ENCODE measurements at places on chromosomes 1 and 21. TPM values are rescaled to one million over a fixed set of nuclear protein-coding genes. Genes with fewer than 3 reads are reported as not detected.

DNA sequence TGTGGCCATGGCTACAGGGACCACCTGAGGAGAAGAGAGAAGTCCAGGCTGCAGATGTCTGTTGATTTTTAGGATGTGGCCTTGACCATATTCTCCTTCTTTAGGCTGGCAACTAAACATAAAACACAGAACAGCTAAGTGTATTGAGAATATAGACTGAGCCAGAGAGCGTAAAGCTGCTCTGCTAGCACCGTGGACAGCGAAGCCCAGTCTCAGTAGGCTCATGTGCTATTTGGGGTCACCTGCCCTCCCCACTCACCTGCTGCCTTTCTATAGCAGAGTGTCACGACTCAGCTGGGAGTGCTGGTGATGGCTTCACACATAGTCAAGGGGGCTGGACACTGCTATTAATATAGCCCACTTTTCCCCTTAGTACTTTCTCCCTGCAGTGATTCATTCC, 278.5 kb downstream of the KCNH1 start:
- DNase-seq = no peak
- no peaks in the 10 kb centered on the region for H3K27me3 ChIP-seq
- H3K36me3 ChIP-seq = no peaks in the 10 kb centered on the region
- no peak overlapping the region for H3K27ac ChIP-seq

DNA sequence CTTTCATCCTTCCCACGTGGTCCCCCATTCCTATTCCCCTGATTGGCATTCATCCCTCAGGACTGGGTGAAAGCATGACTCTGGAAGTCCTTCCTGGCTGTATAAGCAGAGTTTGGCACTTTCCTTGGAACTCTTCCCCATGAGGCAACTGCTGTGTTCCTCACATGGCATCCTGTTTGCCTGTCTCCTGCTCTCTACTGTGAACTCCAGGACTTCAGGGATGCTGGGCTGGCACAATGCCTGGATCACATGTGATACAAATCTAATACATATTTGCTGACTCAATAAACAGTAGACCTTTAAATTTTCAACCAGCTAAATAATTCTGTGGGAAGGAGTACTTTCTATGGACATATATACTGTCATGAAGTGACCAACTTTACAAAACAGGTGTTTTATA, 46.8 kb upstream of the EDEM3 start:
- H3K27me3 ChIP-seq = no peaks in the 10 kb centered on the region
- peak overlapping the region; percentile 84 for H3K27ac ChIP-seq
- peaks cover 48% of the 10 kb centered on the region for H3K4me1 ChIP-seq
- no peaks in the 10 kb centered on the region for H3K36me3 ChIP-seq
- no peak for DNase-seq

DNA sequence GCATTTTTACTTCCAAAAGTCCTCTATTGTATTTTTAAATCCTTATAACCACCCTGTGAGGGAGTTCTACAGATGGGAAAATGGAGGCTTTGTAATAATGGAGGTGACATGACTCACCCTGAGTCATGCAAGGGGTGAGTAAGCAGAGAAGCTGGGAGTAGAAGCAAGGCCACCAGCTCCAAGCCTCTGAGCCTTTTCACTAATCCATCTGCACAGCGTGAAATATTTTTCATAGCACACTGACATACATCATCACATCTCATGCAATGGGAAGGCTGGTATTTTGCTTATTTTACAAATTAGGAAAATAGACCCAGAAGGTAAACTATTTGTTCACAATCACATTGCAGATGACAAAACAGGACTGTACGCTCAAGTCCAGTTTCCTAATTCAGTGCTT, 96.9 kb downstream of the KCNH1 start:
- H3K27me3 ChIP-seq = no peaks in the 10 kb centered on the region
- H3K4me3 ChIP-seq = no peak overlapping the region
- no peak overlapping the region for H3K27ac ChIP-seq
- no peaks in the 10 kb centered on the region for H3K36me3 ChIP-seq
- no peaks in the 10 kb centered on the region for H3K4me1 ChIP-seq

Gene BEST4
- not detected for total RNA-seq

Gene MPZ
- total RNA-seq = 2.0 TPM

DNA sequence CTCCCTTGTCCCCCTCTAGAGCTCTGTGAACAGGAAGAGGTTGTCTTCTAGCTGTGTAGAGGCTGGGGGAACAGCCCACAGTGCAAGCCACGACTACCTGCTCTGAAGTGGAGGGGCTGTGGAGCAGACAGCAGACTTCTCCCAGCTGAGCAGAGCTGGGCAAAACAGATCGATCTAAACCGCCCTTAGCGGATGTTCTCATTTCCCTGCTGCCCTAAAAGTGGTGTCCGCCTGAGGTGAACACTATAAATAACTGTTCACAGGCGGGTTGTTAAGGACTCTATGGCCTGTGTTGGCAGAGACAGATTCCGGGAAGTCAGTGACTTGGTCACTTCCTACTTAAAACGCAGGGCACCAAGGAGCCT, 203.2 kb downstream of the RHOU start:
- H3K27me3 ChIP-seq = no peaks in the 10 kb centered on the region
- H3K36me3 ChIP-seq = no peaks in the 10 kb centered on the region
- H3K4me1 ChIP-seq = peaks cover 16% of the 10 kb centered on the region
- peak overlapping the region; percentile 77 for H3K27ac ChIP-seq
- H3K4me3 ChIP-seq = peak overlapping the region; percentile 36

Gene OR2L3
- not detected for total RNA-seq

Gene CAMSAP2
- total RNA-seq = 53.0 TPM

DNA sequence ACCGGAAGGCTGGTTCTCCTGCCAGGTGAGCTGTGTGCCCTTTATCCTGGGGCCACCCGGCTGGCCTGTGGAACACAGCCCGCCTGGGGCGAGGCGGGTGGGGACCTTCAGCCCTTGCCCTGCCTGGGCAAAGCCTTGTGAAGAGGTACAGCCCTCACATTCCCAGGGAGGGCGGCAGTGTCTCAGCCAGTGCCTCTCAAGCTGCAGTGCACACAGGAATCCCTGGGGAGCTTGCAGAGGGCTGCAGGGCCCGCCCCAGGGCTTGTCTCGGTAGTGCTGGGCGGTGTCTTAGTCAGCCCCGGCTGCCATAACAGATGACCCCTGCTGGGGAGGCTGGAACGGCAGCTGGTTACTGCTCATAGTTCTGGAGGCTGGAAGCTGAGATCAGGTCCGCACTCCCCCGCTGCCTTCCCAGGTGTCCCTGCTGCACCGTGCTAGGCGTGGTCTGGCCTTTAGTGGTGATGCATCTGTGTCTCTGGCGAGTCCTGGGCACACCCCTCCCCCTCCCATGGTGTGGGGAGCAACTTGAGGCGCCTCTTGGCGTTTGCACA, 12.6 kb downstream of the DFFB start:
- H3K4me1 ChIP-seq = no peaks in the 10 kb centered on the region
- no peaks in the 10 kb centered on the region for H3K27me3 ChIP-seq
- H3K36me3 ChIP-seq = peaks cover 60% of the 10 kb centered on the region
- H3K4me3 ChIP-seq = no peak overlapping the region

GRCh38 chr1:206020393-206021007, 3.2 kb downstream of the CTSE start:
- H3K36me3 ChIP-seq = no peaks in the 10 kb centered on the region
- H3K27ac ChIP-seq = no peak overlapping the region
- no peaks in the 10 kb centered on the region for H3K4me1 ChIP-seq
- DNase-seq = no peak

GRCh38 chr1:66752671-66753371, 562 bp downstream of the DYNLT5 start:
- H3K4me1 ChIP-seq = peaks cover 3% of the 10 kb centered on the region
- H3K36me3 ChIP-seq = no peaks in the 10 kb centered on the region
- peak overlapping the region; percentile 32 for H3K27ac ChIP-seq
- DNase-seq = no peak
- peak overlapping the region; percentile 59 for H3K4me3 ChIP-seq
- peaks cover 14% of the 10 kb centered on the region for H3K27me3 ChIP-seq

Gene ZNF683
- not detected for total RNA-seq

DNA sequence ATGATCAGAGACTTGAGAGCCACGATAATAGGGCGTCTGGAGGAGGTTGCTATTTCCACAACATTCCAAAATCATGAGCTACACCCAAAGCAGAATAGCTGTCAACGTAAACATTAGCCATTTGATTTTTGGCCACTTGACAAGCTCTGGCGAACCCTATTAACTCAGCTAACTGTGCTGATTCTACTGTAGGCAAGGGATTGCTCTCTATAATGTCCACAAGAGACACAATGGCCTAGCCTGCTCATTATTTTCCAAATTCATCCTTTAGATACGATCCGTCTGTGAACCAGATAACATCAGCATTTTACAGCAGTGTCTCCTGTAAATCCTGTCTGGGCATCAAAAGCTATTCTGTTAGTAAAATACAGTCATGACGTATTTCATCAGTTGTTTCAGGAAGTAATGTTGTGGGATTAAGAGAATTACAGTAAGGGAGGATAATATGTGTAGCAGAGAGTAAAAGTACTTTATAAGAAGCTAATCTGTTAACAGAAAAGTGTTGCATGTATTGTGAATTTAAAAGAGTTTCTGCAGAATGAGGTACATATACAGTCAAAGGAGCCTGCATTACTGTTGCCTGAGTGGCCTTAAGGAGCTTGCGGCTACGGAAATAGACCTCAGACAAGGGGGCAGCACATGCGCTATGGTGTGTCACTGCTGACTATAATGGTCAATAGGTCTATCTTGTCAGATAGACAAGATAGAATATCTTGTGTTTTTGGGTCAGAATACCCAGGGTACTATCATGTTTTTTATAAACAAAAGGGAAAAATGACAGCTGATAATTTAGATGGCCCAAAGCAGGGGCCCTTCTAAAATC, 44.9 kb upstream of the TINAGL1 start:
- no peak for DNase-seq
- H3K4me3 ChIP-seq = no peak overlapping the region
- H3K4me1 ChIP-seq = no peaks in the 10 kb centered on the region
- H3K27ac ChIP-seq = no peak overlapping the region

Gene KRTAP13-2
- not detected for total RNA-seq

GRCh38 chr1:32771561-32772280, 45.4 kb downstream of the YARS1 start:
- H3K36me3 ChIP-seq = peaks cover 32% of the 10 kb centered on the region
- H3K27me3 ChIP-seq = no peaks in the 10 kb centered on the region
- H3K4me3 ChIP-seq = no peak overlapping the region
- H3K4me1 ChIP-seq = peaks cover 3% of the 10 kb centered on the region
- no peak overlapping the region for H3K27ac ChIP-seq

- H3K36me3 ChIP-seq = no peaks in the 10 kb centered on the region
- H3K4me1 ChIP-seq = no peaks in the 10 kb centered on the region
- no peaks in the 10 kb centered on the region for H3K27me3 ChIP-seq
- no peak for DNase-seq
These were observed 40.7 kb upstream of the GORAB start for GRCh38 chr1:170491291-170491690.

DNA sequence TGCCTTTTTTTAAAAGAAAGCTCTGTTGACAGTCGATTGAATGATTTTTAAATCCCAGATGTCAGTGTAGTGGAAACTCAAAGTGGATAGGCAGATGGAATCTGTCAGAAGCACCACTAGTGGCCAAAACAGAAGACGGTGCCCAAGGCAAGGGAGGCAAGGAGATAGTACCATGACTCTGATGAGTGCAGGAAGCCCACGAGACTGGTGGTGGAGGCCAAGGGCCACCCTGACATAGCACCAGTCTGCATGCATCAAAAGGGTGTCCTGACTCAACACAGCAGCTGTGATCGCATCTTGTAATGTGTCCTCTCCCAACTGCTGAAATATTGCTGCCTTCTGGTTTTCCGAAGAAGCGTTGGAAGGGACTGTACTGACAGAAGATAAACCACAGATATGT, 124.1 kb upstream of the PAPPA2 start:
- H3K4me3 ChIP-seq = no peak overlapping the region
- no peak for DNase-seq
- no peaks in the 10 kb centered on the region for H3K27me3 ChIP-seq
- no peaks in the 10 kb centered on the region for H3K36me3 ChIP-seq

Gene TRIM63
- total RNA-seq = 74.2 TPM

DNA sequence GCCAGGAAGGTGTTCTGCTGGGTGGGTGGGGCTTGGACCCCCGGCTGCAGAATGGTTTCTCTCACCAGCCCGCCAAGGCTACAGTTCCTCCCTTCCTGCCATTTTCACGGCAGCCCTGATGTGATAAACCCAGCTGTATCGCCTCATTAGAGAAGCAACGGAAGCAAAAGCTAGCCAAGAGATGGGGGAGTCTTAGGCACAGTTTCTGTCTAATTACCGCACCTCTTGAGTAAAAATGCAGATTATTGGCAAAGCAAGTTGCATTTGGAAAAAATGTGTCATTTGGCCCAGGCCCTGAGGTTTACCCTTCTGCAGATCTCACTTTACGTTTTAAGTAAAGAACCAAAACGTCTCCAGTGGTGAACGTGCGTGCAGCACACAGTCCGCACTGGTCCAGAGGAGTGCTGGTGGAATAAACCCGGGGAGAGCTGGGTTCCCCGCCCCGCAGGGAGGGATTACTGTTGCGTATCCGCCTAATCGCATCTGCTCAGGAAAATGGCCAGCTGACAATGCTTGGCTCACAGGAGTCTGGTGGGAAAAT, 109.9 kb downstream of the GALNT2 start:
- peaks cover 36% of the 10 kb centered on the region for H3K4me1 ChIP-seq
- H3K27ac ChIP-seq = peak overlapping the region; percentile 58
- DNase-seq = peak; percentile 73
- H3K27me3 ChIP-seq = no peaks in the 10 kb centered on the region
- H3K36me3 ChIP-seq = peaks cover 12% of the 10 kb centered on the region

GRCh38 chr1:110035236-110035752, 870 bp downstream of the STRIP1 start:
- H3K27me3 ChIP-seq = no peaks in the 10 kb centered on the region
- H3K4me1 ChIP-seq = peaks cover 14% of the 10 kb centered on the region
- peaks cover 34% of the 10 kb centered on the region for H3K36me3 ChIP-seq
- DNase-seq = no peak
- H3K4me3 ChIP-seq = peak overlapping the region; percentile 93
- peak overlapping the region; percentile 88 for H3K27ac ChIP-seq

DNA sequence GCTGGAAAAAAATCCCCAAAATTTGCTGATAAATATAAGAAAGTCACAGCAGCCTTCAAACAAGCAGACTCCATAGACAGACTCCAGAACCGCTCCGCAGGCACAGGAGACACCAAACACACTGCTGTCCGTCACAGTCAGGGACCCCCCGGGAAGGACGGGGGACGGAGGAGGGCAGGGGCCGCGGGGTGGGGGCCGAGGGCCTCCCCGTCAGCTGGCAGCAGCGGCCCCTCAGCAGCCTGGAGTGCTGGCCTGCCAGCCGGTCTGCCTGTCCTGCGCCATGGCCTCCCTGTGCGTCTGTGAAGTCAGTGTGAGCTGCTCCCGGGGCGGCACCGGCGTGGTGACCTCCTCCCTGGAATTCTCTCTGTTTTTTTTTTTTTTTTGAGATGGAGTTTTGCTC, 10.1 kb upstream of the C1orf159 start:
- no peaks in the 10 kb centered on the region for H3K4me1 ChIP-seq
- no peaks in the 10 kb centered on the region for H3K27me3 ChIP-seq
- H3K36me3 ChIP-seq = no peaks in the 10 kb centered on the region
- no peak overlapping the region for H3K4me3 ChIP-seq
- no peak overlapping the region for H3K27ac ChIP-seq
- DNase-seq = no peak
